ENCODE measurements at places on chromosomes 12 and 14.

DNA sequence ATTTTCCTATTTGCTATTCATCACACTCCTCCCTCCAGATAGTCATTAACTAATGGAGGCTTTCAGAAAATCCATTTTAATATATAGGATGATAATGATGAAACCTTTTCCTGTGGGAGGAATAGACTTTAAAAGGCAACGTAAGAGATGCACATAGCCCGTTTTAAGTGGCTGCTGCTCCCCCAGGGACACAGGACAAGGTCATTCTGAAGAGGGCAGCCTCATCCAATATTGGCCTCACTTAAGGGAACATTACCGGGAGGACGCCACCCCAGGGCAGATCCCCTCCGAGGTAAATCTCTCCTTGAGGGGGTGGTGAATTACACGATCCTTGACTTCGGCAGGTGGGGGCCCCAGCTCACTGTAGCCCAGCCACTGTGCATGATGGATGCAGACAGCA, 131.9 kb downstream of the PIWIL1 start:
- no peak for DNase-seq

GRCh38 chr12:15754233-15754632, 35.0 kb downstream of the EPS8 start:
- DNase-seq = no peak

DNA sequence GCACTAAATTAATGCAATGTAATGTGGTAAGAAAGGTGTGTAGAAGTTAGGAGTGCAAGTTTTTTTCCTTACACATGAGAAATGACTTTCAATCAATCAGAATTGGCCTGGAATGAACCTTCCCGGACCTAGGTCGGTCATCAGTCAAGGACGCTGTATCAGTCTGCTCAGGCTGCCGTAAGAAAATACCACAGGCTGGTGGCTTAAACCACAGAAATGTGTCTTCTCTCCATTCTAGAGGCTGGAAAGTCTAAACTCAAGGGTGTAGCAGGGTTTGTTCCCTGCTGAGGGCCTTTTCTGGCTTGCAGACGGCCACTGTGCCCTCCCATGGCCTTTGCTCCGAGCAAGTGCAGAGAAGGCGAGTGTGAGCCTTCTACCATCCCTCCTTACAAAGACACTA, 86.6 kb upstream of the DYNC1H1 start:
- DNase-seq = no peak

DNA sequence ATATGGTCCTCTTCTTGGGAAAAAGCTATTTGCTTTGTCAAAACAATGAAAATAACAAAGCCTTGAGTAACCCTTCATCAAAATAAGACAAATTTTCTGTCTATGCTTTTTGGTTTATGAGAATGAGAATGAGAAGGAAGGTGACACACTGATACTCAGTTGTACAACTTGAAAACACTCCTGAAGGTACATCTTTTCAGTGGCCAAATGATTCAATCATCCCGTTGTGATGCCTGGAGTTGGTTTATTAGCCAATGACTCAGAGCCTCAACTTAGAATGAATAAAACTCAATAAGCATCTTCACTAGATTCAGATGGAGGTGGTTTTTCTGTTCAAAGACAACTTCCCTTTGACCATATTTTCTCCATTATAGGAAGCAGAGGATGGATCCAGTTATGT, 7.8 kb upstream of the CALM1 start:
- DNase-seq = no peak

- no peak for DNase-seq
Observed at GRCh38 chr12:12628013-12628412, 16.3 kb downstream of the CREBL2 start.

GRCh38 chr14:90532826-90533525, 136.1 kb downstream of the CALM1 start:
- DNase-seq = no peak

Measured in hypothalamus (tissue), 51 donors.